Stimulated activated CD4-positive, alpha-beta T cell treated with anti-CD3 and anti-CD28 coated beads, Interleukin-1b, Interleukin-23, amount 100 ng/mL, for 1 hour (primary cell): ENCODE measurements at places on chromosomes 3 and 15.

GRCh38 chr15:39130556-39131379 is 450.1 kb upstream of the THBS1 start:
- no peak for DNase-seq

- no peak for DNase-seq
These were observed 41.7 kb upstream of the GP5 start for GRCh38 chr3:194440756-194441155.

- DNase-seq, result no peak
These were observed 608 bp downstream of the SCN5A start for GRCh38 chr3:38648659-38649499.

DNA sequence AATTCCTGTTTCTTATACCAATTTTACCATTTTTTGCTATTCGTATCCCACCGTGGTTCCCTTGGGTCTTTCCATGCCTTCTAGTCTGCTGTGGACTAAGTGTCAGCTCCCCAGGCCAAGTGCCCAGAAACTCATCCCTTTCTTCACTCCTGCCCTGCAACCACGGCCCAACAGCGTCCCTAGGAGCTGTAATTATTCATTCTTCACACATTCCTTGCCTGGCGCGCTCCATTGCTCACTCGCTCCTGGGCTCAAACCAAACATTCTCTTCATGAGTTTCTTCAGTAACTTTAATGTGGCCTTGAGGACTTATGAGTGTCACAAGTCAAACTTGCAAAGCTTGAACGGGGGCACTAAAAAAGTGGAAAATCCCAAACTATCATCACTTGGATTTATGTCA is 15.7 kb downstream of the GABRB3 start:
- DNase-seq, result no peak

- DNase-seq, result peak; percentile 43
These were observed 718 bp downstream of the SPG11 start for GRCh38 chr15:44662478-44663409.

DNA sequence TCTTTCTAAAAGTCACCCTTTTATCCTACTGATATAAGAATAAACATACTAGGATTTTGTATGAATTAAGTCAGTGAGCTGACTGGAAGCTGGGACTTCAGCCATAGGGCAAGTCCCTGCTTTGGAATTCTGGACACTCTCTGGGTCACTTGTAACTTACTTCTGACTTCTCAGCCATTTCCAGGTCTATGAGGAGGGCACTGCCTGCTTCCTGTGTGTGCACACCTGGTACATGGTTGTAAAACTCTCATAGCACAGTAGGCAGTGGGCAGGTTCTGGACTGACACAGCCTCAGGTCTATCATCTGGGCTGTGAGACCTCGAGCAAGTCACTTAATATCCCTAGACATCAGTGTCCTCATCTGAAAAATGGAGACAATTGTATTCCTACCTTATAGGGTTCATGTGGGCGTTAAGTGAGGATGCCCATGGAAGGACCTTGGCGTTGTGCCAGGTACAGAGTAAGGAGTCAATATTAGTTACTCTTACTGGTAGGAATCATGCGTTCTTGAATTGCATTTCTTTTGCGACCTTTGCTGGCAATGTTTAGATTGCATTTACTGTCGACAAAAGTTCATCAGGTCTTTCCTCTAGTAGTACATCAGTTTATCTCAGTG is 27.5 kb upstream of the TGM5 start:
- no peak for DNase-seq

GRCh38 chr3:100602506-100603444 is 6.6 kb upstream of the ADGRG7 start:
- DNase-seq, result no peak

DNA sequence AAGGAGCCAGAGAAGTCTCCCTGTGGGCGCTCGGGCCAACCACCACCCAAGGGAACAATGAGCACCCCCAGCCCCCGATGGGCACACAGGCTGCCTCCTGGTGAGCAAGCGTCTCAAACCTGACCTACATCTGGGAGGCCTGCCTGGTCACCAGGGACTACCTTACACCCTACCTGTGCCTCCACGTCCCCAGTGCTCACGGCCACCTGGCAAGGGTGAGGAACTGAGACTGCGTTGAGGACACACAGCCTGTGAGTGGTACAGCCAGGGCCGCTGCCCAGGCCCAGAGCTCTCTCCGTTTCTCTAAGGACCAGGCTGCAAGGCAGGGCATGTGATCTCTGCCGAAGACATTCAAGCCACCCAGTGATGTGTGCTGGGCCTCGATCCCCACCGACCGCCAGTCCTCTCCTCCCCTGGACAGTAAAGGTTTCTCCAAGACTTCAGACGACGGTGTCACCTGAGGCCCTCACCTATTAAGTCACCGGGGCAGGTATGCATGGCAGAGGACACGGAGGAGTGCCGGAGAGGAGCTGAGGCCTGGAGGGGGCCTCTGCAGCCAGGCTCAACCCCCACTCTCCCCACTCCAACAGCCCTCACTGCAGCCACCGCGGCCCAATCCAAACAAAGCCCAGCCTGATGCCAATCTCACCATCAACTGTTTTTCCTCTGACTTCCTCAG is 2.8 kb downstream of the GOLGA8A start:
- DNase-seq, result no peak

GRCh38 chr3:126518779-126519177 is 1.2 kb upstream of the UROC1 start:
- DNase-seq, result no peak

DNA sequence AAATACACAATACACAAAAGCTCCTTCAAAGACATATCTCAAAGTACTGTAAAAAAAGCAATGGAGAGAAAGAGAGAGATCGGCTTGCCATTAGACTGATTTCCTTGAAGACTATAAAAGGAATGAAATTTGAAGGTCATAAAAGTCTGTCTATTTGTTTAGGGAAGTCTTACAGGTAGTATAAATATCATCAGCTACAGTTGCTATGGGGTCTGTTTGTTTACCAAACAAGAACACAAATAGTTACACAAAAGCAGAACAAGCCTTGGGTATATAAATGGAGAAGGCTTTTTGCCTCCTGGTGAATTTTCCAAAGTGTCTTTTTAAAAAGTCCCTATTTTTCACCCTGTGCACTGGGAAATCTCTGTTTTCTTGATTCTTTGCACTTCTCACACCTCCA is 552.3 kb downstream of the FOXP1 start:
- DNase-seq, result no peak

GRCh38 chr3:16897254-16897926 is 12.6 kb downstream of the PLCL2 start:
- DNase-seq, result no peak

GRCh38 chr15:42363487-42363886 is 4.2 kb downstream of the CAPN3 start:
- DNase-seq, result no peak

GRCh38 chr15:68420186-68420684 is 11.7 kb downstream of the ITGA11 start:
- DNase-seq, result no peak

DNA sequence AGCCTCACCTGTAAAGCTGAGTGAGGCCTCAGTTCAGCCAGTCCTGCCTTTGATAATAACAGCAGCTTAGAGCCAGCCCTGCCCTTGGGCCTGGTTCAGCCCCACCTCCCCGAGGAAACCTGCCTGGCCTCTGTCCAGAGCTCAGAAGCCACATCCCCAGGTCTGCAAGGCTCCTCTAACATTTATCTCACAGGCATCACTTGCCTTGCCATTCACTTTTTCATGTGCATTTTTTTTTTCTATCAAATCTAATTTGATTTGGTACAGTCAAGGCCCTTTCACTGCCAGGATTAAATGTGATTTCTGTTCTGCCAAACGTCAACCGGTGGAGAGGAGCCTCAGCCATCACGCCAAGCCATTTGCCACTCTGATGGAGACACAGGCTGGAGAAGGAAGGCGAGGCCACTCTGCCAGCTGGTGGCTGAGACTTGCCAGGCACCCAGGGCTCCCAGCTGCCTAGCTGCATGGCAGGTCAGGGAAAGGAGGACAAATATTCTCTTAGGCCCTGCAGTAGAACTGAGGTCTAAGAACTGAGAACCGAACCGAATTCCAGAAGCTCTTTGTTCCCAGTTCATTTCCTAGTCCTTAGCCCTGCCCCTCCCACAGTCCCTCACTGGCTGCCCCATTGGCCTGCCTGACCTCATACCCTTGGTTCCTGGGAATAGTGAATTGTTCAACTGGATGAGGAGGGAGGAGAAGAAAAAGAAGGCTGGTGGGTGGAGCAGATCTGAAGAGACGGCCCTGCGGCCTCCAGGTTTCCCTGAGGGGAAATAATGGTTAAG is 76.4 kb downstream of the SPSB4 start:
- no peak for DNase-seq

DNA sequence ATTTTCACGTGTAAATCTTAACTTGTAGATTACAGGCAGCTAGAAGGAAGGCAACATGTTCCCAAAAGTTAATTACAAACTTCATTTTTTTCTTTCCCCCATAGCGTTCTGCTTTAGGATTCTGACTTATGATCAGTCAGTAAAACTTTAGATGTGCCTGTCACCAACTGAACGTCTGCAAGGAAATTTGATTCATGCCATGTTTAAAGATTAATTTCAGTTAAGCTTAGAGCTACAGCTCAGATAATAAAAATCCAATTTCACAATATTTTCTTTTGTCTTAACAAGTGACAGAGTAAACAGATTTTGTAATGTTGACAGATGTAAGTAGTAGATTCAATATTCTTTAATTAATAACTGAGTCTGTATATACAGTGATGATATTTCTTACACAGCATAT is 253.1 kb downstream of the NFKBIZ start:
- DNase-seq, result no peak

- no peak for DNase-seq
These were observed 156.7 kb upstream of the MEF2A start for GRCh38 chr15:99409097-99409473.

GRCh38 chr15:82146990-82147461 is 101.2 kb upstream of the MEX3B start:
- no peak for DNase-seq

- DNase-seq, result no peak
These were observed 9.3 kb downstream of the B2M start for GRCh38 chr15:44720460-44721176.

GRCh38 chr3:12442654-12443501 is 41.4 kb upstream of the TSEN2 start:
- DNase-seq, result no peak

DNA sequence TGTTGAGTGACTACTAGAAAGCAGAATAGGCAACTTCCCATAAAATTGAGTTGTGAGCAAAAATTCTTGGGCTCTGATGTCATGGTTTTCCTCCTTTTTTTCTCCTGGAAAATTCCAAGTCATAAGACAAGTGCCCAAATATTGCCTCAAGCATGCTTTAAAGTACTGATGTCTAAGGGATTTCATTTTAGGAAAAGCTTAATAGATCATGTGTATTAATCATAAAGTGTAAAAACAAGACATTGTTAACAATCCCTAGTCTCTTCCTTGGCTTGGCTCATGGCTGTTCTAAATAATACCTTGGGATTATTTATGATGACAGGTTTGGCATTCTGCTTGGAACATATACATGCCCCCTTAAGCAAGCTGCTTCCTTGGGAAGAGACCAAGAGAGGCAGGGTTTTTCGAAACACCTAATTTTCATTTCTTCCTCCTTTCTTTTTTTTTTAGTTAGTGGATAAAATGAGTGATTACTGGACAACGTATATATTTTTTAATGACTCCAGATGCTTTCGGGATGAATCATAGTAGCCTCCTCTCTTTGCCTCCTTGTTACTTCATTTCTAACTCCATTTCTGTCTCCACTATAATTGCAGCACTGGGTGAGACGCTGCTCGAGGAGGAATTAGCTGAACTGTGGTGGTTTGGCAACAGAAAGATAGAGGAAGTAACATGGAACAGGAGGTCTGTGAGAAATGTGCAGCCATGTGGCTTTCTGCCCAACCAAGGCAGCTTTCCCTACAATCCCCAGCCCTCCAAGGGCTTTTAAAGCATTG is 104.9 kb downstream of the TPRG1 start:
- DNase-seq, result no peak

DNA sequence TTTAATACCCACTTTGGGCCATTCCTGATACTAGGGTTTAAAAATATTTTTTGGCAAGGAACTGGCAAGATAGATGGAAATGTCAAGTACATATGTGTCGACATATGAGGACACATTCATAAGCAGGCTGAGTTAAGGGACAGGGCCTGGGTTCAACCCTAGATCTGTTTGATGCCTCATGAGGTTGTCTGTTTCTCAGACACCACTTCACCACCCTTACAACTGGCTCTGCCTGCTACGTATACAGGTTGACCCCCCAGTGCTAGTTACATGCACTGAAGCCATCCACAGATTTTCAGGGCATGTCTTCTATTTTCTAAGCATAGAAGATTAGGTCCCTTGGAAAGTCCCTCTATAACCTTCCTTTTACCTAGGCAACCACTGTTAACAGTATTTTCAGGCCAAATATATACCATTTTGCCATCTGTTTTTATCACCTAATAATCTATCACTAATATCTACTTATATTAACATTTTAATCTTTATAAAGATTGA is 296.7 kb downstream of the PLCL2 start:
- no peak for DNase-seq

- DNase-seq, result no peak
These were observed 705.9 kb downstream of the PDCD6IP start for GRCh38 chr3:34504366-34504765.

DNA sequence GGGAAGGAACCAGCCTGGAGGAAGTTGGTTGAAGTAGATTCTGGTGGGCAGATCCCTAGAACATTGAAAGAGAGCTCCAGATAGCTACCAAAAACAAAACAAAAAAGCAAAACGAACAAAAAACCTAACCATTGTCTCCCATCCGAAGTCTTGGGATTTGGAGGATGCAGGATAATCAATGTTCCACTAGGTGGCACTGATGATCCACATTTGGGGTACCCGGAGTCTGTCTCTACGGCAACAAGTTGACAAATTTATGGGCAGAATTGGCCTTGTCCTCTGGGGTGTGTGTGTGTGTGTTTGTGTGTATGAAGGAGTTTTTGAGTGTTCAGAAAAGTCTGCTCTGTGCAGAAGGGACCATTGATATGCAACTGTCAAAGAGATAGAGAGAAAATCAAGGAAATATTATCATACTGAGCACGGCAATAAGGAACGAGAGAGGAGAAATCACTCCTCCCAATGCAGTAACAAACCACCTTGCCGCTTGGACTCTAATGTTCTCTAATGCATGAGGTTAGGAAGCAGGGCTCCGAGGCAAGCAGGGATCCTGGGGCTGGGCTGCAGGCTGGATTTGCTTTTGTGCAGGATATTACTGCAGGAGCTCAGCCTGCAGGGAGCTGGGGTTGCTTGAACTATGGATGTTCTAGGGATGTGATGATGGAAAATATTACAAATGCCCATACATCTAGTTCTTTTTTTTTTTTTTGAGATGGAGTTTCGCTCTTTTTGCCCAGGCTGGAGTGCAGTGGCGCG is 59.8 kb upstream of the KLHL25 start:
- DNase-seq, result no peak

DNA sequence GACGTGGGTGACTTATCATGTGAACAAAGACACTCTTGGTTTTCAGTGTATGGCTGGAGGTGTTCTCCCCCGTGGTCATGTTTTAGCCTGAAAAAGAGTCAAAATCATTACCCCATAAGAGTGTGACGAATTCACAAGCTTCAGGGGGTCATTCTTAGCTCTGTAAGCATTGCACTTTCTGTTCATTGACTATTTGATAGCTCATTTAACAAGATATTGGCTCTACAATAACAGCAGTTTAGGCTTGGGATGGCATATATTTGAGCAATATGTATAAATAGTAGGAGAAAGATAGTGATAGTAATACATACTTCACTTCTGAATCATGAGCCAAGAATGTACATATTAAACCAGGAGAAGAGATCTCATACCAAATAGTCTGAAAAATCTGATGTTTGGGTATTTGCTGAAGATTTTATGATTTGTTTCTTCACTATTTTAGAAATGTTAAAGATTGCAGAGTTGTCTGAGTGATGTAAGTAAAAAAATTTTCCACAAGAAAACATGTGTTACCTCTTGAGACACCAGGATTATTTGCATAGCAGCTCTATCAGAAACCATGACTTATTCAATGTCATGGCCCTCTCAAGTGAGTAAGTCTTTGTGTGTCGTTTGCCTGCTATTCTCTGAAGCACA is 996.0 kb downstream of the OTOL1 start:
- DNase-seq, result no peak
